ENCODE measurements at places on chromosomes 5 and 9.
A peak's percentile ranks its signal among the peaks of the same experiment; 100 is the strongest.

GRCh38 chr5:54214722-54215121 is 95.7 kb downstream of the ARL15 start:
- no peak for DNase-seq

GRCh38 chr5:58930520-58930919 is 347.6 kb downstream of the RAB3C start:
- DNase-seq, result no peak

- no peak for DNase-seq
These were observed 46.0 kb downstream of the SHB start for GRCh38 chr9:38022995-38023394.

GRCh38 chr5:59596586-59597350 is 296.8 kb downstream of the PDE4D start:
- peak; percentile 44 for DNase-seq

DNA sequence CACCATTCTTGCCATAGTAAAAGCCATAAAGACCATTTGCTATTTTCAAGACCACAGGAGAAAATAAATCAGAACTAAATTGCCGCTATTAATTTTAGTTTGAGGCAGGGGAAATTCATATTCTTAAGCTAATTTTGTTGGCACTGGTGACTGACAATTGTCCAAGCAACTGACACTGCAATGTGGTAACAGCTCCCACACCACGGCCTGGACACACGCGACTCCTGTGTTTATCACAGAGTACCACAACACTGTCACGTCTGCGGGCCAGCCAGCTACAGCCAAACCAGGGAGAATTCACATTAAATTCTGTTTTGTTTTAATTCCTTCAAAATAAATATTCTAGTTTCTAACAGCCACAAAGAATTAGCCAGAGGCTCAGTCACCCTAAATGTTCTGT is 481.9 kb downstream of the CTNND2 start:
- no peak for DNase-seq

DNA sequence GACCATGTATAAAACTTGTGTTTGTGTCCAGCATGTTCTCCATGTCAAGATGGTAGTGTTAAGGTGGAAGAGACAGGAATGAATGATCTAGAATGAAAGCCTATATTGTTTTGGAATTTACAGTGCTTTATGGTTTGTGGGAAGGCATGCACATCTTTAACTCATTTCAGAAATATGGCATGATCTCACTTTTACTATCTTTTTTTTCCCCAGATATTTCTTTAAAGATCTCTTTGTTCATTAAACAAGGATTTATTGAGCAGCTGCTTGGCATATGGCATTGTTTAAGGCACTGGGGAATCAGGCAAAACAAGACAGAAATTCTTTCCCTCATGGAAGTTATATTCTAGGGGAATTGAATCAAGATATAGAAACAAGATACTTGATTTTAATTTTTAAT is 51.7 kb downstream of the SLC12A2 start:
- DNase-seq, result no peak

DNA sequence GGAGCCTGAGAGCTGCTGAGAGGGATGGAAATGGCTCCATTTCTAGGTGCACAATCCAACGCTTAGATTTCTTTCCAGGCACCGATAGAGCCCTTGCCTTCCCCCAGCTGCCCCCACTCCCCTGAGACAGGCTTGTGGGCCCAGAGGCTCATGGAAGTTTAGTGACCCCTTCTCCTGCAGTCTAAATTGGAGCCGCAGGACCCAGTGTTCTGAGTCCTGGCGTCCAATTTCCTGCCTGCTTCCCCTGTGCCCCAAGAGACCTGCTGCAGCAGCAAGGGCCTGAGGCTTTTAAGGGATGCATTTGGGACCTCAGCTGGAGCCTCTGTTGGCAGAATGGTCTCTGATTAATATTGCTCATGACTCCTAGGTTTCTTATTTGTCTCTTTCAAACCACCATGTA is 61.7 kb downstream of the RGS3 start:
- no peak for DNase-seq

DNA sequence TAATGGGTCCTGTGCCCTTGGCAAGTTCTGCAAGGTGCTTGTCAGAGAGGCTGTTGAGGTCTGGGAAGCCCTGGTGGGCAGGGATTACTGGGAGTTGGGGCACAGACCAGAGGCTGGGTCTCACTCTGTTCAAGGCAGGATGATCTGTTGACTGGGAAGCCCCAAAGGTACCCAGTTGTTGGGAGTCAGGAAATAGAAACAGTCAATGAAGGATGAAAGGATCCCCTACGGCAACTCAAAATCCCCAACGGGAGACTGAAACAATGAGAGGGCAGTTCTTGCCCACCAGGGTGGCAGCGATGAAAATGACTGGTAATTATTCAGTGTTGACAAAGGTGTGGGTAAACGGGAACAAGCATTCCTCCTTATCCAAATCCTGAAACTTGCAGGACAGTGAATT is 31.2 kb downstream of the BNIP1 start:
- no peak for DNase-seq
